Progenitor cell of endocrine pancreas (in vitro differentiated cells): ENCODE measurements at places on chromosomes 11 and 22.
A peak's percentile ranks its signal among the peaks of the same experiment; 100 is the strongest.

DNA sequence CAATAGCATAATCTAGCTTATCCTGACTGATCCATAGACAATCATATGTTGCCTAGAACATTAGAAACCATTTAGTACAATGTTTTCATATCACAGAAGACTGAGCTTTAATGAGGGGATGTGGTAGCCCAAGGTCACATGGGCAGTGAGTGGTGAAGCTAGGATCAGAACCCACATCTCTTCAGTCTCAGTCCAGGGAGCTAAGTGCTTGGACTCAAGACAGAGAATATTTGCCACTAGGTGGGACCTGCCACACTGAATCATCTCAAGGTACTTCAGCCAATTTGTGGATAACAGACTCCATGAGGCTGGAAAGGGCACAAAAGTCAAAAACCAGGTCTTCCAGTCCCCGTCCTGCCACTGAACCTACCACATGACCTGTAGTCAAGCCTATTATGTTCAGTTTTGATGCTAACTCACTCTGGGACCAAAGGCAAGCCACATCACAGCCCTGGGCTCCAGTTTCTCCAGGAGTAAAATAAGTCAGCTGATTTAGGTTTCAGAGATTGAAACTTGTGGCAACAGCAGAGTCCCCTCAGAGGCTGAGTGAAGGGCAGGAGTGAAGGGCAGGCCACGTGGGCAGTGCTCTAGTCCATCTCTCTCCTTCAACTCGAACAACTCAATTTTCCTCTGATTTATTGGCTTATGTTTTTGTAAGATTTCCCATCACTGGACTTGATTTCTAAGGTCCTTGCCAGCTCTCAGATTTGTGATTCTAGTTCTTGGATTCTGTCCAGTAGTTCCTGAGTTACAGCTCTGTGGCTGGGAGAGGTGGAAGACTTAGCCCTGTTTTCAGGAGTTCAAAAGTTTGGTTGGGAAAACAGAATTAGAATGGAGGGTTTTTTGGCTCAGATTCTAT, 84.6 kb upstream of the PHOX2A start:
- H3K4me3 ChIP-seq = no peak overlapping the region
- no peaks in the 10 kb centered on the region for H3K4me1 ChIP-seq
- DNase-seq = no peak
- no peak overlapping the region for H3K27ac ChIP-seq
- no peaks in the 10 kb centered on the region for H3K27me3 ChIP-seq

DNA sequence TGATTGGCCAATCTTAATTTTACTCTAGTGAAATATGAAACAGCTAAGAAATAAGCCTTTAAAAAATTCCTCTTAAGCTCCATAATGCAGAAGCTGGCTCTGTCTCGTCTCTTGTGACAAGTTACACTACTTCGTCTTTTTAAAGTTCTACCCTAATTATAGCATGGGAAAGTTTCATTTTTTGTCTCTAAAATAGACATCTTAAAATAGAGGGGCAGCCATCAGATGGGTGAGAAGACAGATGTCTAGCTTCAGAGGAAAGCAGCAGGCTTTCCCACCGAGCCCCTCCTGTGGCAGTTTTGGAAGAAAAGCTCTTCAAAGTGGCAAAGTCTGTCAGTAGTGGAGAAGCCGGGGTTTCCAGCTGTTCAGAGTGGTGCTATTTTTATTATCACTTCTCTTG, 39.5 kb downstream of the XRRA1 start:
- no peak overlapping the region for H3K4me3 ChIP-seq
- no peaks in the 10 kb centered on the region for H3K4me1 ChIP-seq
- DNase-seq = no peak
- H3K27me3 ChIP-seq = no peaks in the 10 kb centered on the region
- H3K36me3 ChIP-seq = peaks cover 5% of the 10 kb centered on the region

DNA sequence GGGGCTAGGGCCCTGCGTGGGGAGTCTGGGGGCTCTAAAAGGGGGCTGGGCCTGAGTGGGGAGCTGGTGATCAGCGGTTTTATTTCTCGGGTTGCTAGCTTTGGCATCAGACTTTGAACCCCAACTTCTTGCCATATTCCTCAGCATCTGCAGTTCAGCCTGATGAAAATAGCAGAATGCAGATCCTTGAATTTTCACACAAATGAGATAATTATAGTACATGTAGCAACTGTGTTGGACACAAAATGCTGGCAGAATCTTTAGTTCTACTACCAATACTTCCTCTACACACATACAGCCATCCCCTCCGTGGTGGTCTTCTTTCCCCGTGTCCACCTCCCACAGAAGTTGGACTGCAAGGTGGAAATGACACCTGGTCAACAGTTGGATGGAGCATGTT, 1.5 kb downstream of the ZC3H7B start:
- no peaks in the 10 kb centered on the region for H3K36me3 ChIP-seq
- DNase-seq = no peak
- H3K27ac ChIP-seq = peak overlapping the region; percentile 94
- H3K4me3 ChIP-seq = peak overlapping the region; percentile 82
- H3K4me1 ChIP-seq = peaks cover 20% of the 10 kb centered on the region
- no peaks in the 10 kb centered on the region for H3K27me3 ChIP-seq

DNA sequence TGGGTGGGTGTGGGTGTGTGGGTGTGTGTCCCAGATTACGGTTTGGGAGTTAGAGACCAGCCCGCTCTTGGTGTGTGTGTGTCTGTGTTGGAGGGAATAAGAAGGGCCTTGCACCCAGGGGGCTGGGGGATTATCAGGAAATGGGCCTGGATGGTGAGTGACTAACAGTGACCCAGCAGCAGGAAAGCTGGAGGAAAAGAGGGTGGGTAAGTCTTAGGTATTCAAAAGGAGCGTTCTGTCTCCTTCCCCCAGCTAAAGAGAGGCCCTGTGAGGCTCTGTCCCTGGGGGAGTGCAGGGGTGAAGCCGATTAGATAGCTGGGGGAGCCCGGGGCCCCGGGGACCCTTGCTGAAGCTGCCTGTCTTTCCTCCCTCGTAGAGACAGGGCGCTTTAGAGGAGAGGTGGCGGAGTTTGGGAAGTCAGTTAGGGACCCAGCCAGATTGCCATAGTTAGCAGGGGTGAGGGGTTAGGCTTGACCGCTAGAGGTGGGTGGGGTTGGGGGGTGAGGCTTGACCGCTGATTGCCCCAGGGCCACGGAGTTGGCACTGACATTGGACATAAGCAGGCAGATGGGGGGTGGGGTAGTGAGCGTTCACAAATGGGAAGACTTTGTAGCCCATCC, 1.5 kb downstream of the OAF start:
- peaks cover 59% of the 10 kb centered on the region for H3K27me3 ChIP-seq
- no peaks in the 10 kb centered on the region for H3K36me3 ChIP-seq
- H3K4me1 ChIP-seq = peaks cover 14% of the 10 kb centered on the region
- no peak for DNase-seq

GRCh38 chr11:23767576-23767975, 729.3 kb upstream of the LUZP2 start:
- H3K27me3 ChIP-seq = no peaks in the 10 kb centered on the region
- no peak for DNase-seq
- no peak overlapping the region for H3K27ac ChIP-seq
- H3K4me1 ChIP-seq = peaks cover 3% of the 10 kb centered on the region
